Neural crest cell (in vitro differentiated cells): ENCODE measurements at places on chromosomes 7 and 10.

DNA sequence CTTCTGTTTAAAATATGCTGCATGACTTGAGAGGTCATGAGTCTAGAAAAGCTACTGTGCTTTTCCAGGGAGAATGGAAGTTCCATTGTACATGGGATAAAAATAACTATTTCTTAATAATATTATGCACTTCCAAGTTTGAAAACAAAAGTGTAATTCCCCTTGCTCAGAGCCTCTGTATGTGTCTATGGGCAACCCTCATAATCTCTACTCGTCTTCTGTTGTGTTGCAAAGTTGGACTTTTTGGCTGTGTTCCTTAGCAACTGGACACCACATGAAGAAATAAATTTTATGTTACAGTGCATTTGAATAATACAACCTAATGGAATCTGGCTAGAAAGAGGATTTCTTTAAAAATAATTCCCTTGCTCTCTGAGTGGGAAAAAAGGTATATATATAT, 242.6 kb downstream of the TWIST1 start:
- no peak for DNase-seq

DNA sequence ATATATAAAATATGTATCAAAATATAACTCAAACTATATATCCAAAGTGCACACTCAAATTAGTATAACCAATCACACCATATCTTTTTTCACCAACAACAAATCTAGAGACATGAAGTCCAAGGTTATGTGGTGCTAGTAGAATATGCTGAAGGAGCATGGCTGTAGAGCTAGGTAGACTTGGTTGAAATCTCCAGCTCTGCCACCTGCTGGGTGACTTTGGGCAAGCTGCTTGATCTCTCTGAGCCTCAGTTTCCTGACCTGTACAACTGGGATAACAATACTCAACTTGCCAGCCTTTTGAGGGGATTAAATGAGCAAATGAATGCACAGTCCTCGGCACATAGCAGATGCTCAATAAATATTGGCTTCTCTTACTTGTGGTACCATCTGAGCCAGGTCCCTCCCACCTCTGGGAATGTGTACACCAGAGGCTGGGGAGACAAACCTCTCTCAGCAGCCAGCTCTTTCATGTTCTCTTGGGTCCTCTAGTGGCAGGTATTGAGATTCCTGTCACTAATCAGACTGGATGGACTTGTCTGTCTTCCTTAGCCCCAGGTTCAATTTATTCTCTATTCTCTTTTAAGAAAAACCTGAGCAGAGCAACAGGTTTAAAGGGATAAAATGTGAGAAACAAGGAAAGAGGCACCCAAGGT, 94.3 kb upstream of the PDE1C start:
- no peak for DNase-seq

DNA sequence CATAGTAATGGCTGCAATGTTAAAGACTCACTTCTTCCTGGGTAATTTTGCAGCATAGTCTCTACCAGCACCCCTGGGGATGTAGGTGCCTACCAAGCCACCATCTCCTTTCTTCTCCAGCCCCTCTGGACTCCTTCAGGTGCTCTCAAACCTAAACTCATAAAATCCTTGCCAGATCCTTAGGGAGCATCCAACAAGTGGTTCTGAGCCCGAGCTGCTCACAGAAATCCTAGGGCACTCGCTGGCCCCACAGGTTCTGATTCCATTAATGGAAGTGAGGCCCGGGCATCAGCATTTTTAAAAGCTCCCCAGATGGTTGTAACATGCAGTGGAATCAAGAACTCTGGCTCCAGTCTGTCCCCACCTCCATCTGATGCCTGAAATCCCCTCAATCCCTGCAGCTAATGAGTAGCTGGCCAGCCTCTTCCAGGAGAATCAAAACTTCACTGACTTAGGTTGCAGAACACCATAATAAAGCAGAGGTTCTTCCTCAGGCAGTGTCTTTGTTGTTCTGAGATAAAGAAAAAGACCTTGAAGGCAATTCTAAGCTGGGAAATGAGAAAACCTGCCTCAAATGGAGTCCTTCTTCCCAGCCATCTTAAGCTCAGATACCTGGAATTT, 336.8 kb downstream of the KCNMA1 start:
- no peak for DNase-seq

DNA sequence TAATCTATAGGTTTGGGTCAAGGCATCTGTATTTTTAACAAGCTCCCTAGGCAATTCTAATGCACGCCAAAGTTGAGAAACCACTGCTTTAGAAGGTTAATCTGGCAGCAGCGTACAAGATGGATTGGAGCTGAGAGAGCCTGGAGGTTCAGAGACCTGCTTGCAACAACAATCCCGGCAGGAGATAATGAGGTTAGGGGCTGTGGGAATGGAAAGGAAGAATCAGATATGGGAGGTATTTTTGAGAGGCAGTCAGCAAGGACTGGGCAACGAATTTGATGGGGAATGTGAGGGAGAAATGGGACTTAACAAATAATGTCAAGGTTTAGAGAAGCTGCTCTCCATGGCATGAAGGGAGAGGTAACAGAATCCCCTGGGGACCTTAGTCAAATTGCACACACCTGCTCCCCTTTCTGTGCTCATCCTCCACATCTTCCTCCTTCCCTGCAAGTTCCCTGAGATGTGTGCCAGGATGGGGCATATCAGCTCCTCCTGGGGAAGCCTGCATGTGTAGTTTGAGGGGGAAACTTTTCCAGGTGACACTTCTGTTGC, 731.0 kb upstream of the GALNT17 start:
- no peak for DNase-seq

DNA sequence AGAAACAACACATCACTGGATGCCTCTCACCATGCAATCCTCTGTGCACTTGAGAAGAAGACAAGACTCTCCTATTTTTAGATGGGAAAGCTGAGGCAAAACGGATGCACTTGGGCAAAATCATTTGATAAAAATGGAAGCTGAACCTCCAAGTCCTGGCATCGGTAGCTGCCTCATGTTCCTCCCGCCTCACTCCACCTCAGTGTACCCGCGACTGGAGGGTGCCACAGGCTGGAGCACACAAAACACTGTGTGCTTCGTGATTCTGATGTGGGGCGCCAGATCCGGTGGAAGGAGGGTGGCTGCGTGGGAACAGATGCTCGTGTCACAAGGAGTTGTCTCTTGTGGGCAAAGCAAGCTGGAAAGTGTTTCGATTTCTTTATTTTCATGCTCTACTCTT, 41.3 kb downstream of the TAS2R41 start:
- no peak for DNase-seq

DNA sequence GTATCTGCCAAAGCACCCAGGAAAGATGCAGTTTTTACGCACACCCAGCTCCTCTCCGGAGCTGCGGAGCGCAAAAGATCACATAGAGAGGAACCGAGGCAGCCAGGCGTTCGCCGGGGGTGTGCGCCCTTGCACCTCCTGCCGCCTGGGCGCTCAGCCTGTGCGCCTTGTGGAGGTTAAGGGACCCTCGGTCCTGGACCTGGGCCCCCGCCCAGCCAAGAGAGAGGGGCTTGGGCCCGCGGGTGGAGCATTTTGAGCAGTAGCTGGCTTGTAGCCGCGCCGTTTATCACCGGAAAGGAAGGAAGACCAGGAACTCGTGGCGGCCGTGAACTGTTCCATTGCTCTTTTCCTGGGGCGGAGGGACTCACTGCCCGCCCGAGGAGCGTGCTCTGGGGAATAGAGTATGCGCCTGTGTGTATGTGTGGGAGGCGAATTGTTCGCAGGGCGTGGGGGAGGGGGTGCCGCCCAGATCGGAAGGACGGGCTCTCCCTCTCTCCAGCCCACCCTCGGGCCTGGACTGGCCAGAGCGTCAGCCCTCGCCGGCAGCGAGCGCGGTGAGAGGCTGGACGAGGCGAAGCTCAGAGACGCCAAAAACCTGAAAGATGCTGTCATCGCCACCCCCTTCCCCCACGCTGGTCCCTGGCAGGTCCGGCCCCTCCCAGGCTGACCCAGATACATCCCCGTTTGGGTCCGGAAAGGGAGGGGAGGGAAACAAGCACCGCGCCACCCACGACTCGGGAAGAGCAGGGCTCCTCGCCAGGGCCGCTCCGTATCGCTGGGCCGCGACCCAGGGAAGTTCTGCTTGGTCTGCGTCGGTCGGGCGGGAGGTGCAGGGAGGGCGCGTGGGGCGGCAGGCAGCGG, 1.2 kb upstream of the WNT2 start:
- DNase-seq, result peak; percentile 18

DNA sequence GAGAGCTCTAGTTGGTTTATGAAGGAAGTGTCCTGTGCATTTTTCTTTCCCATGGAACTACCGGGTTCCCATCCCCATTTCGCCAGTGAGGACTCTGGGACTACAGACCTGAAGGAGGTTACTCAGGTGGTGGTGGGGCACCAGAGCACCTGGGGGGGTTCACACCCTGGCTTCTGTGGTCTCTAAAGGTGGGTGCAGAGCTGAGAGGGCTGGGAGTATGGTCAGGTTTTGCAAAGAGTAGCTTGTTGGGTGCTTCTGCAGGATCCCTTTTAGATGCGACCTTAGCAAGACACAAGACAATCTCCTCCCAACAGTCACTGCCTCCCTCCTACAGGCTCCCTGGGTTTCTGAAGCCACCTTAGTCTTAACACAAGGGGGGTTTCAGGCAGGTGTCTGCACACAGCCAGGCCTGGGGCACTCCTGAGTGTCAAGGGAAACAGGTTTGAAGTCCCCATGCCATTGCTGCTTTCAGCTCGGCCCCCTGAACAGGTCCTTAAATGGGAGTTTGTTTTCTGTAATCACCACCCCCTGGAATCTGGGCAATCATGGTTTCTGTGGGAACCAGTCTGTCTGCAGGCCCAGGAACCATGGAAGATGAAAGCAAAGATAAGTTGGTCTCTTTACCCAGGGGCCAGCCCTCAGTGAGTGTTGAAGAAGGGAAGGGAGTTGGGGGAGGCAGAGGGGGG, 9.9 kb upstream of the CXCL12 start:
- no peak for DNase-seq

- no peak for DNase-seq
Measured at GRCh38 chr7:33114976-33115375, 5.8 kb upstream of the RP9 start.

DNA sequence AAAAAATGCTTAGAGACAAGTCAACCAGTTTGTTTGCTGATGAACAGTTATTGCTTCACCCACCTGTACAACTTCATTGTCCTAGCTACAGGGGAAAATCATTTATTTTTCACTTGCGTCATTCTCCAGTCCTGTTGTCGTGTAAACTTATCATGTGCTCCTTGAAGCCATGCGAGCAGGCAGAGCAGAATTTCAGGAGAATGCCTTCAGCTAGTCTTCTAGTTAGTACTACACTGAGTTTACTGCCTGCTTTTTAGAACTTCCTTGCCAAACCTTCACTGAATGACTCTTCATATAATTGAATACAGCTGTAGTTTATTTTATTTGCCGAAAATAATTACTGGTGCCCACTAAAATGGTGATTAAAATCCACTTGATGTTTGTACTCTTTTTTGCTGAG, 15.6 kb downstream of the RPA3 start:
- DNase-seq, result no peak

GRCh38 chr7:50327443-50327842, 22.9 kb downstream of the IKZF1 start:
- no peak for DNase-seq

- DNase-seq, result peak; percentile 61
Measured at GRCh38 chr10:80468002-80468401, 13.9 kb downstream of the TSPAN14 start.

DNA sequence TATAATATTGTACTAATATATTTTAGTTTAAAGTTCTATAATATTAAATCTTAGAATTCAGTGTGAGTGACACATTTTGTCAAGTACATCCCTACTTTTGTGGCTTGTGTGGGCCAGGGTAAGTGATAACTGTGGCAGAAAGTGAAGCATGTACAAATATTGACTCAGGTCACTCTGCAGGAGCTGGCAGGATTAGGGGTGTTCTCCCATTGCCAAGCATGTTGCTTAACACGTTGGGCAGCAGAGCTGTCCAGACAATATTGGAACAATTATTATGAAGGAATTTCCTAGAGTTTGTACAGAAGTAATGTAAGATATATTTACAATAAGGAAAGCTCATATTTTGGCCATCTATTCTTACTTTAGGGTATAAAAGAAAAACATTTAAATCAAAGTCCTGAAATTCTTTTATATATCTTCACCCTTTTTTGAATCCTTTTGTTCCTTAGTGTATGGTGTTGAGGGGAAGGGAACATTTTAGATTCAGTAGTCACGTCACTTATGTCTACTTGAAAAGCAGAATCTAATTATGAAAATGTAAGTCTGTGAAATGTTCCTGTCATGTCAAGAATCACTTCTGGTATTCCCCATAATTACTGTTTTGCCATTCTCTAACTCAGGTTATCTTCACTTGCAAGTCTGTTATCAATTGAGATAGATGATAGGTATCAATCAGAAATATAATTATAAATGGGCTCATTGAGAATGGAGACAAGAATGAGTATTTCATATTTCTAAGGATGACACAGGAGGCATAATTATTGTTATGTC, 4.0 kb downstream of the HDAC9 start:
- no peak for DNase-seq

DNA sequence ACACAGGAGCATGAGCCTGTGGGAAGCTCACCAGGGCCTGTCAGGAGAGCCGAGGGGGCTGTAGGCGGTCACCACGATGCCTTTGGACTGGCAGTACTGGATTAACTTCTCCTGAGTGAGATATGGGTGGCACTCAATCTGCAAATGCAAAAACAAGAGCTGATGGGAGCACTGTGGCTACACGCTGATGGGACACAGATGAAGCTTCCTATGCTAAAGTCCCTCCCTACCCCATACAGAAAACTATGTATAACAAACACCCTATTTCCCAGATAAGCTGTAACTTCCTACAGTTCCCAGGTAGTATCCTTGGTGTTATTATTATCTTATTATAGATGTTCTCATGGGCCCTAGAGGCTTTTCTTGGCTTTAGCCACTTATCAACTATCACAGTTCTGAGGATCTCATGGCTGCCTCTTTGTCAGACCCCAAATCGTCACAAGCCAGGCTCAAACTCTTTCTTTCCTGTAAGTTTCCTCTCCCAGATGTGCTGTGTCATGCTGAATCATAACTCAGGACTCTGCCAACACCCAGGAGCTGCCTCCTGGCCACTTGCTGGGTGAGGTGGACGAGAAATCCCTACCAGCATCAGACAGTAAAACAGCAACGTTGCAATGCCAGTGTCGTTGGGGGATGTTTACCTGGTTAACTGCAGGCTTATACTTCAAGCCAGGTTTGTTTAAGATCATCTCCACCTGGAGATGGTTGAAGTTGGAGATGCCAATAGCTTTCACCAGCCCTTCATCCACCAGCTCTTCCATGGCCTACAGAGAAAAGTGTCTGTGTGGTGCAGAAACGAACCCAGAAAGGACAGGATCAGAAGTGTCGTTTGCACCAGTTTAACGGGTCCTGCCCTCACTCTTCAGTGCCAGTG, 10.3 kb downstream of the AKR1B1 start:
- DNase-seq, result no peak

DNA sequence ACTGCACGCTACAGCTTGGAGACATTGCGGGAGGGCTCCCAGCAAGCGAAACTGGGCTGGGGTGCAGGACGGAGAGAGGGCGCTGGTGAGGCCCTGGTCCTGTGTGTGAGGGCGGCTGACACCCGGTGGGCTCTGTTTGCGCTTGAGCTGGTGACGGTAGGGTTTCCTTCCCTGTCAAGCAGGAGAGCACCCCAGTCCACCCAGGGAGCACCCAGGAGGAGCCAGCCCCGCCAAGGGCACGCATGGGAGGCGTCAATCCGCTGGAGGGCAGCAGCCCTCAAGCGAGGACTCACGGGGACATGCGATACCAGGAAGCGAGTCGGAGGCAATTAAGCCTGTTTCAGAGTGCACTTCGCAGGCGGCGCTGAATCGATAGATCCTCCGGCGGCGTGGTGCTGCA, 109.4 kb downstream of the MAD1L1 start:
- DNase-seq, result no peak
